ENCODE measurements at places on chromosomes 6 and 20.

- DNase-seq, result no peak
These were observed 34.8 kb upstream of the FILIP1 start for GRCh38 chr6:75528423-75528822.

GRCh38 chr6:7505189-7505699 is 36.2 kb upstream of the DSP start:
- no peak for DNase-seq

GRCh38 chr6:155152211-155153076 is 111.4 kb upstream of the CLDN20 start:
- no peak for DNase-seq

GRCh38 chr20:62448038-62448437 is 20.7 kb upstream of the RBBP8NL start:
- DNase-seq, result no peak

GRCh38 chr6:52663120-52663935 is 7.6 kb upstream of the TMEM14A start:
- peak; percentile 72 for DNase-seq

GRCh38 chr20:753136-753535 is 15.2 kb downstream of the SLC52A3 start:
- DNase-seq, result no peak

- DNase-seq, result no peak
These were observed 118.1 kb upstream of the AFDN start for GRCh38 chr6:167708501-167709094.

DNA sequence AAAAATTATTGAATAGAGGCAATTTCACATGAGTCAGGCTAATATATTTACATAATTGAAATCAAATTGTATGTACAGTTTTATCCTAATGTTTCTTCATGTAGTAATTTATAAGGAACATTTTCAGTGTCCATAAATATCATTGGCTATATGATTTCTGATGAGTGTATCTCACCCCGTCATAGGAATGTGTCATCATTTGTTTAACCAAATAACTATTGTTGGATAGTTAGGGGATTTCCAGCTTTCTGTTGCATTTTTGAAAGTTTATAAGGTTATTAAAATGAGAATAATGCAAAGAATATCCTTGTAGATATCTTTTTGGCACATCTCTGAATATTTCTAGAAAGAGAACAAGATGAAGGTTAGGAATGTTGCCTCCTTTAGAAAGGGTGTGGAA is 39.0 kb downstream of the SYTL3 start:
- no peak for DNase-seq

- DNase-seq, result no peak
These were observed 93.6 kb upstream of the BHLHE23 start for GRCh38 chr20:63100174-63100925.

DNA sequence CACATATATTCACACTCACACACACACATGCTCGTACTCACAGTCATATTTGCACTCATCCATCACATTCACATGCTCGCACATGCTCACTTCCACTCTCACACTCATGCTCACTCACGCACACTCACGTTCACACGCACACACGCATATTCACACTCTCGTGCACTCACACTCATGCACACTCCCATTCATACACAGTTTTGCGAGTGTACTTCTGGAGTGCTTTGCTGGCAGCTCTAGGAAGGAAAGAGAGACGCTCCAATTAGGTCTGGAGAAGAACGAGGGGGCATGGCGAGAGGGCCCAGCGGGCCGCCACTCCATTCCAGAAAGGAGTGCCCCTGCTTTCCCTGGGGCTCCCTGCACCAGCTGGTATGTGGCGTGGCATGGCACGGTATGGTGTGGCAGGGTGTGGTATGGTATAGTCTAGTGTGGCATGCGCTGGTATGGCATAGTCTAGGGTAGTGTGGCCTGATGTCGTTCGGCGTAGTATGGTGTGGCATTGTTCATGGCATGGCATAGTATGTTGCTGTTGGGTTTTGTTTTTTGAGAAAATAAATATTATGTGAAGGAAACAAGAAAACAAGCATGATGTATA is 216.8 kb upstream of the CDYL start:
- DNase-seq, result no peak

DNA sequence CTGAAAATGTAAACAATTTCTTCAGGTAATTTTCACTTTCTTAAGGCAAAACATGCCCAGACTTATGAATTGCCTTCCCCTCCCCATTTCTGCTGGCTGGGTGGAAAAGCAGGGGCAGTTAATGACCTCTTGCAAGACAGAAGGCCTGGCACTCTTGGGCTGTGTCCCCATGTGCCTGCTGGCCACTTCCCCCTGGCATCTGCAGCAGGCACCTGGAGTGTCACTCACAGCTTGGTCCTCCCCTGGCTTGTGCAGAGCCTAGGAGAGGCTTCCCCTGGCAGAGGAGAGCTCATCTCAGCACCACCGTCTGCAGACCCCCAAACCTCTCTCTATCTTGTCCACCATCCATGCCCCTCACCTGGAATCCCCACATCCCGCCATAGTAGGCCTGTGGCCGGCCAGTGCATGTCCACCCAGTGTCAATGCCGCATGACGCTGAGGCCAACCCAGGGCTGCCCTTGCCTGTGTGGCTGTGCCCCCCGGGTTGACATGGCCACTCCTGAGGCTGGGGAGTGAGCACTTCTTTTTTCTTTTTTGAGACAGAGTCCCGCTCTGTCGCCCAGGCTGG is 83.5 kb upstream of the SLC22A23 start:
- no peak for DNase-seq

GRCh38 chr6:128742900-128743299 is 140.0 kb upstream of the LAMA2 start:
- no peak for DNase-seq

- no peak for DNase-seq
These were observed 30.4 kb upstream of the STXBP5 start for GRCh38 chr6:147173675-147174308.

GRCh38 chr20:25274891-25275812 is 27.3 kb downstream of the PYGB start:
- no peak for DNase-seq

DNA sequence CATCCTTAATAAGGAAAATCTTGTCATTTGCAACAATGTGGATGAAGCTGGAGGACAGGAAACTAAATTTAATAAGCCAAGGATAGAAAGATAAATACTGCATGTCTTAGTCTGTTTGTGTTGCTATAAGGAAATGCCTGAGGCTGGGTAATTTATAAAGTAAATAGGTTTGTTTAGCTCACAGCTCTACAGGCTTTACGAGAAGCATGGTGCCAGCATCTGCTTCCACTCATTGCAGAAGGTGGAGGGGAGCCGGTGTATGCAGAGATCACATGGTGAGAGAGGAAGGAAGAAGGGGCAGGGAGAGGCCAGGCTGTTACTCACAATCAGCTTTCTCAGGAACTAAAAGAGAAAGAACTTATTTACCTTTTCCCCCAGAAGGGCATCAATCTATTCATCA is 118.9 kb upstream of the SMLR1 start:
- no peak for DNase-seq

DNA sequence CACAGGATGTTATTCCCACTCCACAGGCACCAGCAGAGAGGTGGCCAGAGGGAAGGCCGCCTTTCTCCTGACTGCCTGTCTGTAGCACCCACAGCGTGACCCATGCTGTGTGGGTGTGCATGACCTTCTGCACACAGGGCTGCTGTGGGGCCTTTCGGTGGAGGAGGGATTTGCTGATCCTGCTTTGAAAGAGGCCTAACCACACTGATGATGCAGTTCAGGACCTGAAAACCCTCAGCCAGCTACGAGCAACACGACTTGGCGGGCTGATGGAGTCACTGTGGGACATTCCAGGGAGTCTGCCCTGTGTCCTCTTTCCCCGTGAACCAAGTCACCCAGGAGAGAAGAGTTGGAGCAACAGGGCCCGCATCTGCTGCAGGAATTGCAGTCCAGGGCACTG is 49.1 kb downstream of the SYTL3 start:
- DNase-seq, result no peak

- no peak for DNase-seq
These were observed 66.1 kb downstream of the PRND start for GRCh38 chr20:4787820-4788219.

- DNase-seq, result no peak
These were observed 14.8 kb downstream of the CD2AP start for GRCh38 chr6:47492355-47492754.

- DNase-seq, result no peak
These were observed 26.8 kb upstream of the TBX18 start for GRCh38 chr6:84791233-84791632.

- no peak for DNase-seq
These were observed 102.9 kb downstream of the CDH4 start for GRCh38 chr20:61354901-61355495.

GRCh38 chr6:53335224-53335994 is 13.3 kb downstream of the ELOVL5 start:
- DNase-seq, result no peak

GRCh38 chr20:5781798-5782750 is 31.9 kb downstream of the SHLD1 start:
- no peak for DNase-seq

DNA sequence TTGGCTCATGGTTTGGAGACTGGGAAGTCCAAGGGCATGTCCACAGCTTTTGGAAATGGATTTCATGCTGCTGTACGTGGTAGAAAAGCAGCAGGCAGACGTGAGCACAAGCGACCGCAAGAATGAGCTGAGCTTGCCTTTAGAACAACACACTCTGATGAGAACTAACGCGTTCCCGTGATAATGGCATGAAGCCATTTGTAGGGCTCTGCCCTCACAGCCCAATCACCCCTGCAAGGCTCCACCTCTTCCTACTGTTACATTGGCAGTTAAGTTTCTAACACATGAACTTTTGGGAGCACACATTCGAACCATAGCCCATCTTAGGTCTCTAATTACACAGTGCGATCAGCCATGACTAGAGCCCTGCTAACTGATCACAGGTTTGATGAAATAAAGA is 107.5 kb upstream of the TMEM170B start:
- no peak for DNase-seq
